ENCODE measurements at places on chromosomes 1 and 21. TPM values are rescaled to one million over a fixed set of nuclear protein-coding genes. Genes with fewer than 3 reads are reported as not detected.

- H3K27me3 ChIP-seq: no peaks in the 10 kb centered on the region
- H3K4me1 ChIP-seq: peaks cover 11% of the 10 kb centered on the region
- no peak overlapping the region for H3K4me3 ChIP-seq
- H3K36me3 ChIP-seq: no peaks in the 10 kb centered on the region
- no peak overlapping the region for H3K27ac ChIP-seq
- peak; percentile 39 for DNase-seq
Measured at GRCh38 chr1:97893844-97894243, 27.0 kb downstream of the DPYD start.

GRCh38 chr1:87958201-87958600 lies 629.5 kb downstream of the LMO4 start:
- H3K36me3 ChIP-seq: no peaks in the 10 kb centered on the region
- no peak for DNase-seq
- H3K27me3 ChIP-seq: no peaks in the 10 kb centered on the region
- H3K4me1 ChIP-seq: peaks cover 24% of the 10 kb centered on the region
- H3K27ac ChIP-seq: no peak overlapping the region
- no peak overlapping the region for H3K4me3 ChIP-seq

DNA sequence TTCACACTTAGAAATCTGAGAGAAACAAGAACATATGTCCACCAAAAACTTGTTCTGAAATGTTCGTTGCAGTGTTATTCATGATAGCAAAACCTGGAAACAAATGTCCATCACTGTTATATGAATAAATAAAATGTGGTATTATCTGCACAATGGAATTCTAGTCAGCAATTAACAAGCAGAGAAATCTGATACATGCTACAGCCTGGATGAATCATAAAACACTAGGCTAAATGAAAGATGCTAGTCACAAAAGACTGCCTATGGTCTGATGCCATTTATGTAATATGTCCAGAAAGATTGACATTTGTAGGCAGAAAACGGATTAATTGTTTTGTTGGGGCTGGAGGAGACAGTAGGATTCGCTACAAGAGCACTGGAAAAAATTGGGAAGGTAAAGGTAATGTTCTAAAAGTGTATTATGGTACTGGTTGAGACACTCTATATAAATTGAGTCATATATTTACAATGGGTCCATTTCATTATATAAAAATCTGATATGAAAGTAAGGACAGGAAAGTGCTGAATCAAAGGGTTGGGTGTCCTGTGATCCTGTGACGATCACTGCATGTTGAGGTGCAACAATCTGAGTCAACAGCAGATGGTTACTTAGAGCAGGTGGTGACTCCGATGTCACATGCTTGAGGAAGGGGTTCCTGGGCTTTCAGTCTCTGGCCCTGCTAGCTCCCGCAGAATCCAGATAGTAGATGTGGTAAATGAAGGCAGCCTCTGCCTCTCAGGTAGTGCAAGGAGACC lies 102.1 kb upstream of the NBPF4 start:
- H3K36me3 ChIP-seq: no peaks in the 10 kb centered on the region
- H3K27me3 ChIP-seq: no peaks in the 10 kb centered on the region
- peak overlapping the region; percentile 69 for H3K27ac ChIP-seq
- peak; percentile 68 for DNase-seq

GRCh38 chr1:212504171-212504803 lies 71.6 kb downstream of the NENF start:
- no peaks in the 10 kb centered on the region for H3K4me1 ChIP-seq
- no peak for DNase-seq
- no peak overlapping the region for H3K4me3 ChIP-seq
- H3K27me3 ChIP-seq: no peaks in the 10 kb centered on the region
- H3K36me3 ChIP-seq: no peaks in the 10 kb centered on the region

DNA sequence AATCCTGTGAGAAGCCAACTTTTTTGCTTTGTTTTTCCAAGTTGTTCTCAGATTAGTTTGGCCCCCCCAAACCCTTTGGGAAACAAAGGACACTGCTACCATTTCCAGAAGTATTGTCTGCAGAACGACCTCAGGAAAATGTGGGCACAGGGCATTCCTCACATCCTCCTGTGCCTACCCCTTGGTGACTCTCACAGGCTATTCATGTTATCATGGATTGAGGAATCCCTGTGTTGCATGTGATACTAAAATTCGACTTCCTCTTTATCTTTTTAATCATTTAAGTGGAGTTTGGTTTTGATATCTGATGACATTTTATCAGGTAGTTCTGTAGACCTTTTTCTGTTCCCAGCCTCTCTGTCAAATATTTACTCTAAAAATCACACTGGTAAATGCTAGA lies 184.5 kb downstream of the FASLG start:
- H3K36me3 ChIP-seq: no peaks in the 10 kb centered on the region
- H3K27ac ChIP-seq: no peak overlapping the region
- H3K4me1 ChIP-seq: peaks cover 9% of the 10 kb centered on the region
- H3K27me3 ChIP-seq: no peaks in the 10 kb centered on the region

GRCh38 chr1:12345350-12346217 lies 115.8 kb downstream of the VPS13D start:
- no peak overlapping the region for H3K4me3 ChIP-seq
- H3K27ac ChIP-seq: no peak overlapping the region
- no peak for DNase-seq
- H3K27me3 ChIP-seq: no peaks in the 10 kb centered on the region
- no peaks in the 10 kb centered on the region for H3K4me1 ChIP-seq

DNA sequence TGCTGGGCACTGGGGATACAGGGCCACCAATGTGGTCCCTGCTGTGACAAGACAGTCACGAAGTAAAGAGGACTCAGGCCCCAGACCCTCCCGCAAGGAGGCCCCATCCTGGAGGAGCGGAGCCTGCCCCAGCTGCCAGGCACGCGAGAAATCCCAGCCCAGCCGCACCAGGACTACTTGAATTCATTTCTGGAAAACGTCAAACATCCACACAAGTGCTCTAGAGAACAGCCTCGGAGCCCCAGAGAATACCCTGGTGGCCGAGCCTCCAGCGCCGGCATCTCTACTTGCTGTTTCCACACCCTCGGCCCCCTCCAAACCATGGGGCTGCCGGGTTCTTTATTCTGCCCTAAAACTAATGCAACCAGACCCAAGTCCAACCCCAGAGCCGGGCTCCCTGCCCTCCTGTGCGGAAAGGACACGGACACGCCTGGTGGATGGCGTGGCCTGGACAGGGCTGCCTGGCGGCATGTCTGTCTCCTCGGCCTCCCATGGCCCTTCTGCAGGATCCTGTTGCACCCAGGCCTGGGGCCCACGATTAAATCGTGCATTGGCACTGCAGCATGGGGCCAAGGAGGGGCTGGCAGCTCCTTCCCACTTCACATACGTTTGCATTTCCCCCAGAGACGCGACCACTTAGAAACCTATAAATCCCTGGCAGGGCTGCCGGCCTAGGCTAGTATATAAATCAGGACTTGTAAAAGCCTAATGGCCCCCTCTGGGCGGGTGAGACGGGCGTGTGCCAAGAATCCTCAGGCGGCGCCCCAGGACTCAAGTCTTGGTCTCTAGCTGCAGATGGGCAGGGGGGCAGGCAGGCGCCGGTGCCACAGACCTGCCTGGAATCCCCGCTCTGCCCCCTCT lies 41.2 kb downstream of the DMRTB1 start:
- DNase-seq: no peak
- H3K27me3 ChIP-seq: no peaks in the 10 kb centered on the region
- no peak overlapping the region for H3K4me3 ChIP-seq

- no peak overlapping the region for H3K4me3 ChIP-seq
- DNase-seq: no peak
- no peaks in the 10 kb centered on the region for H3K36me3 ChIP-seq
- H3K27ac ChIP-seq: no peak overlapping the region
- no peaks in the 10 kb centered on the region for H3K27me3 ChIP-seq
Measured at GRCh38 chr1:117809764-117810163, 119.7 kb downstream of the GDAP2 start.

DNA sequence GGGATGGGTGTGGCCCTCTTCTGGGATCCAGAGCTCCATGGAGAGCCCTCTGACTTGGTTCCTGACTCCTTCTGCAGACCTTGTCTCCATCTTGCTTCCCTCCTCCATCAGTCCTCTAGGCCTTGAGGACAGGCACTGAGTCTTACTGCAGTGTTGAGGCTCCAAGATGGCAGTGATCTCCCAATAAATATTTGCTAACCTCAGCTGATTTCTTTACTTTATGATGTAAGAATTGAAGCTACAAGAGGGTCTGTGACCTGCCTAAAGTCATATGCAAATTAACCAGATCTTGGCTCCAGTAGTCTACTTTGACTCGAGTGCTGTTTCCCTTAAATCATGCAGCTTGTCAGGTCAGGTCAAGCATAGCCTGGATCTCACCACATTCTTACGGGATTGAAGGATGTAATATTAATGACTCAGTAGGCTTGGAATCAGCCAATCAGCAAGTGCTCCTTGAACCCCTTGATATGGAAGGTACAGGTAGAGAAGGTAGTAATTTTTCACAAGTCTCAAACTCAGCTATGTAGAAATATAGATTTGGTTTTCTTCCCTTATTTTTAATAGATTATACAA lies 93.0 kb downstream of the CLIC6 start:
- no peaks in the 10 kb centered on the region for H3K27me3 ChIP-seq
- no peak overlapping the region for H3K27ac ChIP-seq
- H3K36me3 ChIP-seq: no peaks in the 10 kb centered on the region

GRCh38 chr1:19495799-19496526 lies 10.6 kb upstream of the CAPZB start:
- no peak for DNase-seq
- H3K4me1 ChIP-seq: no peaks in the 10 kb centered on the region
- no peaks in the 10 kb centered on the region for H3K36me3 ChIP-seq
- no peak overlapping the region for H3K4me3 ChIP-seq
- H3K27ac ChIP-seq: no peak overlapping the region

GRCh38 chr1:220528679-220529501 lies 954 bp downstream of the MARK1 start:
- peaks cover 93% of the 10 kb centered on the region for H3K27me3 ChIP-seq
- H3K27ac ChIP-seq: no peak overlapping the region
- peak overlapping the region; percentile 69 for H3K4me3 ChIP-seq
- no peaks in the 10 kb centered on the region for H3K36me3 ChIP-seq

DNA sequence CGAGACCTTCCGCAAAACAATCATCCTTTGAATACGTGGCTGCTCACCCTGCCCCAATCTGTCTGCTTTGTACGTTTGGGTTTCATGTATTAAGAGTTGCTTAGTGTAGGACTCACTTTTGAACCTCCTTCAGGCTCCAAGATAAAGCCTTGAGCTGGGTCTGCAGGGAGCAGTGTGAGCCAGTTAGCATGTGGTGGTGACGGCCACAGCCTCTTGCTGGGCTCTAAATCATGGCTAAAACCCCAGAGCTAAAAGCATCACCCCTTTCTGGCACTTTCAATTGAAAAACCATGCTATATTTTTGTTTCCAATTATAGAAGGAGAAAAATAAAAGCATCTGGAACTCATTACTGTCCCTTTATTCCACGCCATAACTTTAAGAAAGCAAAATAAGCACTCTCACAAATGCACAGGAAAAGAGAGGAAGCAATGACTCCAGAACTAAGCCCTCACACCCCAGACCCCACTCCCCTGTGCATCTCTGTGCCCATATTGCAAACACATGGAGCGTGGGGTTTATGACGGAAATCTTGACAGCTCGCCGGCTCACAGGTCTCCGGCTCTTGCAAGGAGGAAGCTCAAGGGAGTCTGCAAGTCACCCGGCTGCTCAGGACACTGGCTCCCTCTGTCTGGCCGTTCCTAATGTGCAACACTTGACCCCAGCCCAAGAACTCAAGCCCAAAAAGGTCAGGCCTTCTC lies 135.5 kb downstream of the MIS18A start:
- H3K36me3 ChIP-seq: no peaks in the 10 kb centered on the region
- no peaks in the 10 kb centered on the region for H3K4me1 ChIP-seq
- H3K27ac ChIP-seq: no peak overlapping the region
- peaks cover 89% of the 10 kb centered on the region for H3K27me3 ChIP-seq

- peak; percentile 87 for DNase-seq
- peak overlapping the region; percentile 29 for H3K27ac ChIP-seq
- H3K4me3 ChIP-seq: no peak overlapping the region
- no peaks in the 10 kb centered on the region for H3K36me3 ChIP-seq
Measured at GRCh38 chr21:36193200-36193599, 36.6 kb downstream of the DOP1B start.

- peaks cover 30% of the 10 kb centered on the region for H3K4me1 ChIP-seq
- H3K36me3 ChIP-seq: no peaks in the 10 kb centered on the region
- H3K27ac ChIP-seq: no peak overlapping the region
- H3K27me3 ChIP-seq: no peaks in the 10 kb centered on the region
- DNase-seq: no peak
Measured at GRCh38 chr1:87958716-87959115, 630.0 kb downstream of the LMO4 start.

- H3K4me3 ChIP-seq: no peak overlapping the region
- no peaks in the 10 kb centered on the region for H3K36me3 ChIP-seq
- no peaks in the 10 kb centered on the region for H3K4me1 ChIP-seq
- H3K27ac ChIP-seq: no peak overlapping the region
Measured at GRCh38 chr1:19476450-19477190, 8.7 kb downstream of the CAPZB start.

- no peak overlapping the region for H3K4me3 ChIP-seq
- DNase-seq: no peak
Measured at GRCh38 chr1:177278626-177279390, 108.0 kb downstream of the BRINP2 start.

- H3K27ac ChIP-seq: no peak overlapping the region
- H3K4me3 ChIP-seq: no peak overlapping the region
- H3K36me3 ChIP-seq: peaks cover 58% of the 10 kb centered on the region
- peaks cover 19% of the 10 kb centered on the region for H3K4me1 ChIP-seq
- H3K27me3 ChIP-seq: no peaks in the 10 kb centered on the region
- DNase-seq: no peak
Measured at GRCh38 chr21:46124083-46124925, 26.4 kb downstream of the COL6A2 start.

GRCh38 chr1:29752141-29752540 lies 515.8 kb downstream of the PTPRU start:
- no peaks in the 10 kb centered on the region for H3K36me3 ChIP-seq
- peak; percentile 7 for DNase-seq
- H3K27me3 ChIP-seq: no peaks in the 10 kb centered on the region
- H3K4me3 ChIP-seq: no peak overlapping the region
- no peaks in the 10 kb centered on the region for H3K4me1 ChIP-seq

DNA sequence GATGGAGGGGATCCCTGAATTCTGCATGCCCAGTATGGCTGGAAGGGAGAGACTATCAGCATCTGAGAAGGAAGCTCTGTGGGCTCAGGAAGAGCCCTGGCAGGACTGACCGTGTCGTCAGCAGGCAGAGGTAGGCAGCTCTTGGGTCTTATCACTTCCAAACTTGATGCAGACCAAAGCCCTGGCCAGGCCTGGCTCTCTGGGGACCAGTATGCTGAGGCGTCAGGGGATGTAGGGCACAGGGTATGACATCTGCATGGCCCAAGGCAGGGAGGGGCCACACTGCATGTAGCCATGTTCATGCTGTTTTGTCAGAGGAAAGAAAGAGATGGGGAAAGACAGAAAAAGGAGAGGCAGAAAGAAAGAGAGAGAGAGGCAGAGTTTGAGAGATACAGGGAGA lies 6.3 kb downstream of the FGR start:
- no peaks in the 10 kb centered on the region for H3K4me1 ChIP-seq
- no peak for DNase-seq
- no peak overlapping the region for H3K4me3 ChIP-seq
- no peak overlapping the region for H3K27ac ChIP-seq
- H3K27me3 ChIP-seq: no peaks in the 10 kb centered on the region

Gene HPCA
- not detected for total RNA-seq

Gene HOOK1
- 5.0 TPM for total RNA-seq

Gene APCS
- not detected for total RNA-seq

Gene LDLRAD1
- not detected for total RNA-seq

Gene ARHGEF10L
- 11.2 TPM for total RNA-seq

Gene DPYD
- total RNA-seq: 11.7 TPM

Gene CA6
- not detected for total RNA-seq

Gene OR14K1
- not detected for total RNA-seq

Gene TCHH
- total RNA-seq: not detected

Gene SNX27
- total RNA-seq: 25.1 TPM

Gene CD84
- not detected for total RNA-seq

Gene TMEM82
- total RNA-seq: not detected

Gene INTS11
- 254 TPM for total RNA-seq

Gene KIAA0040
- total RNA-seq: 19.4 TPM

Gene TRIM67
- total RNA-seq: not detected

Data from PC-3 (cell line).